Bone marrow (tissue), 2 donors: ENCODE measurements at places on chromosomes 5 and 9.

DNA sequence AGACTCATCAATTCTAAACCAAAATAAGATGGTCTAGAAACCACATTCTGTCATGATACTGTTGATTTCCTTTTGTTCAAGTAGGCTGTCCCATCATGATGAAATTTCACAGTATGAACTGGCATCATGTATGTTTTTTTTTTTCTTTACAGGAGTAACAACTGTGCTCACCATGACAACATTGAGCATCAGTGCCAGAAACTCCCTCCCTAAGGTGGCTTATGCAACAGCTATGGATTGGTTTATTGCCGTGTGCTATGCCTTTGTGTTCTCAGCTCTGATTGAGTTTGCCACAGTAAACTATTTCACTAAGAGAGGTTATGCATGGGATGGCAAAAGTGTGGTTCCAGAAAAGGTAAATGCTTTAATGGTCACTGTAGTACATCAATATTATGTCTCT lies 47.6 kb downstream of the GABRA1 start:
- DNase-seq, result no peak

GRCh38 chr5:95283761-95284571 lies 928 bp downstream of the MCTP1 start:
- peak; percentile 25 for DNase-seq

GRCh38 chr9:130438382-130438981 lies 6.3 kb upstream of the ASS1 start:
- DNase-seq, result no peak

DNA sequence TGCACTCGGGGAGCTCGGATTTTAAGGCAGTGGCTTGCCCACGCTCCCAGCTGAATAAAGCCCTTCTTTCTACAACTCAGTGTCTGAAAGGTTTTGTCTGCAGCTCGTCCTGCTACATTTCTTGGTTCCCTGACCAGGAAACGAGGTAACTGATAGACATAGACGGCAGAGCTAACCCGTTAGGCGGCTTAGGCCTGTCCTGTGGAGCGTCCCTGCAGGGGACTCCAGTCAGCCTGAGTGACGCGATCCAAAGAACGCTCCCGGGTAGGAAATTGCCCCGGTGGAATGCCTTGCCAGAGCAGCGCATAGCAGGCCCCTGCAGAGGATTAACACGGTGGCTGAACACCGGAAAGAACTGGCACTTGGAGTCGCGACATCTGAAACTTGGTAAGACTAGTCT lies 1.8 kb upstream of the SELENOP start:
- DNase-seq, result no peak

GRCh38 chr5:135999406-136000139 lies 29.2 kb upstream of the TGFBI start:
- DNase-seq, result no peak

GRCh38 chr9:106962122-106962521 lies 99.2 kb downstream of the ZNF462 start:
- no peak for DNase-seq

- DNase-seq, result no peak
These were observed 665.5 kb upstream of the ZNF608 start for GRCh38 chr5:125411744-125412560.

GRCh38 chr9:137320555-137321384 lies 18.7 kb upstream of the NRARP start:
- DNase-seq, result peak; percentile 89

- no peak for DNase-seq
These were observed 235.3 kb downstream of the CETN3 start for GRCh38 chr5:90174236-90174635.

DNA sequence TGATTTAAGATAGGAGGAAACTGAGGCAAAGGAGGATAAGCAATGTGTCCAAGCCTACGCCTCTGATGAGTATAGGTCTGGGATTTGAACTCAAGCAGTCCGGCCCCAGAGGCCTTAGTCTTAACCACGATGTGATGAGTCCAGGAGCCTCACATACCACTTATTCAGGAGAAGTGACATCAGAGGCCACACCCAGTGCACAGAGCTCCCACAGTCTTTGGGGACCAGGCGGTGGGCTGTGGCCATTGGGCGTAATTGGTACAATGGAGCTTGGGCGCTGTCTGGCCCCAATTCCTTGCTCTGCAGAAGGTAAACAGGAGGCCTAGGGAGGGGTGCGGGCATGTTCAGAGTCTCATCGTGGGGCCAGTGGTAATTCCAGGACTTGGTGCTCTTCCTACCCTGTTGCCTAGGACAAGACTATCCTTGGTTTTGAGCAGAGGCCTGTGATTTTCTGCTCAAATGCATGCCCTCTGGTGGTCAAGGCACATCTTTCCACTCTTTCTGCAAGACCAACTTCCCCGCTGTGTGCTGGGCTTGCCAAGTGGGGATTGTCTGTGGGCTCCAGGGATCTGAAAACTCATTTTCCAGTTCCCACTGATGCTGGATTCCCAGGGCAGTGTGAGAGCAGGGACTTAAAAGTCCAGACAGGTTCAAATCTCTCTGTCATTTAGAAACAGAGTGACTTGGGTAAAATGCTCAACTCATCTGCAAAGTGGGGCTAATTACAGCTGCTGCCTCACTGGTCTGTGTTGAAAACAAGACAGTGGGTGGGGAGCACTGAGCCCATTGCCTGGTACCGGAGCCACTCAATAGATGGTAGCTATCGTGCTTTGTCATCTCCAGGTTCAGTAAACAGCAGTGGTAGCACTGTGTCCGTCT lies 15.8 kb downstream of the NDST1 start:
- DNase-seq, result peak; percentile 16

DNA sequence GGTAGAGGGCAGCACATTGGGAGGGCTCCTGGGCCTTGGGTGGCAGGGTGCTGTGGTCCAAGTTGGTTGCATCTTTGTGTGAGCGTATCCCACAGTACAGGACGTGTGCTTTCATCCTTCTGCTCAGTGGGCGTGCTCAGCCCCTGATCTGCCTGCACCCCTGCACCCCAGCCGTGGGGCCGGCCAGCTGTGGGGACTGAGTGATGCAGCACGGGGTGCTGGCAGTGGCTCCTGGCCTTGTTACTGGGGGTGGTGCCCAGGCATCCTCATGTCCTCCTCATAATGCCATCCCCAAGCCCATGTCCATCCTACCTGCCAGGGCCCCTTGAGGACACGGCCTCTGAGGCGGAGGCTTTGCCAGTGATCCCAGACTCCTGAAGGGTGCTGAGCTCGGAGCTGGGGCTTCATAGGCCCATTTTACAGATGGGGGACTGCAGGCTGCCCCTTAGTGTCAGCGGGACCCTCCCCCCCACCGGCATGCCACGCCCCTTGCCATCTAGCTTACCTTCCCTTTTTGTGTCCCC lies 100.7 kb downstream of the PHF2 start:
- no peak for DNase-seq

- DNase-seq, result no peak
These were observed 731.8 kb downstream of the SEMA5A start for GRCh38 chr5:8814105-8814504.

DNA sequence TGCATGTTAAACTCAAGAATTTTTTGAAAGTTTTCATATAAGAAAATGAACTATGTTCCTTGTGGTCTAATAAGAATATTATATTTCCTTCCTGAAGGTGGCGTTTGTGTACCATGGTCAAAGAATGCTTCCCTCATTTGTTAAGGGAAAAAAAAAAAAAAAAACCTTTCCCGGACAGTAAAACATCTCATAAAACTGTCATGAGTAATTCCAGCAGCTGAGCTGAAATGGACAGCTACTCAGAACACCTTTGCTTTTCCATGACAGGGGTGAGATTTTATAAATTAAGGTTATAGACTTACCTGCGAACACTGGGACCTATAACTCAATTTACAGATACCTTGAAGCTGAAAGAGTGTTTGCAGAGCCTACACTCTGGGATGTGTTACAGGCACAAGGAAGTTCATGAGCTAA lies 113.2 kb upstream of the RANBP3L start:
- DNase-seq, result no peak

DNA sequence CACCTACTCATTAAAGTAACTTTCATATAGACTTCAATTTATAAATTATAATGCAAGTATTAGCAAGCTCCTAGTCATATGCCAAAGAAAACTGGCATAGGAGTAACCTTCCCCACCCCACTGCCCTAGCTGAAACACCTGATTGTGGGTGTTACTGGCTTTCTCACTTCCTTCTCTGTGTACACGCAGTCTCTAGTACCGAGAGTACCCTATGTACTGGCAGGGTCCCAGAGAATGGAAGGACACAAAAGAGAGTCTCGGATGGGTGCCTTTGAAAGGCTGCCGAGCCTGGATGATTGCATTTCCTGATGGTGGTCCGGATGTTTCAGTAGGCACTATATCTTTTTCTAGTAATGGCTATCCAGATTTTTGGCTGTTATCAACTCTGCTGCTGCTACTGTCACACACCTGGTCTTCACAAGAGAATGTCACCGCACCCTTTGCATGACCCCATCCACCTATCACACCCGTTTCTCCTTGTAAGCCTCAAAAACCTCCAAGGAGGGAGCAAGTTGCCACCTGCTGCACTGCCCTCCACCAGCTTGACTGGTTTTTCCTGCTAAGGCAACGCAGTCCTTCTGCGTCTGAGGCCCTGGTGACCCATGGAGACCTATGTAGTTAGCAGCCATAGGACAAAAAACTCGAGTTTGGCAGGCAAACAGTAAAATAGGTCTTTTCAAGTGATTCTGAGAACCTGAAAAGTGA lies 53.8 kb upstream of the CLINT1 start:
- DNase-seq, result no peak

- no peak for DNase-seq
These were observed 93.6 kb upstream of the TLE4 start for GRCh38 chr9:79477955-79478771.

DNA sequence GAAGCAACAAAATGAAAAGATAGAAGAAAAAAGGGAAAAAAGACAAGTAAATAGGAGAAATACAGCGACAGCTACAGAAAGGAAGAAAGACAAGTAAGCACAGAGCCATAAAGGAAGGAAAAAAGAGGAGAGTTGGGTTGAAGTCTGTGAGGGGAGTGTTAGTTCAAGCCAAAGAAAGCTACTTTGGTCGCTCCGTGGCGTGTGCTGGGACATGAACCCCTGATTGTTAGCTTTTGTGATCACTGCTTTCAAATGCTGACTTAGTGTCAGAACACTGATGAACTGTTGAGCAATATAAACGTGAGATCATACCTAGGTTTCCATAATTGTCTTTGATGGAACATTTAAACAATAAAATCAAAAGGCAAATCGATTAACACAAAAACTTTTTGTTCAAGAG lies 370.1 kb downstream of the TMEM161B start:
- no peak for DNase-seq

DNA sequence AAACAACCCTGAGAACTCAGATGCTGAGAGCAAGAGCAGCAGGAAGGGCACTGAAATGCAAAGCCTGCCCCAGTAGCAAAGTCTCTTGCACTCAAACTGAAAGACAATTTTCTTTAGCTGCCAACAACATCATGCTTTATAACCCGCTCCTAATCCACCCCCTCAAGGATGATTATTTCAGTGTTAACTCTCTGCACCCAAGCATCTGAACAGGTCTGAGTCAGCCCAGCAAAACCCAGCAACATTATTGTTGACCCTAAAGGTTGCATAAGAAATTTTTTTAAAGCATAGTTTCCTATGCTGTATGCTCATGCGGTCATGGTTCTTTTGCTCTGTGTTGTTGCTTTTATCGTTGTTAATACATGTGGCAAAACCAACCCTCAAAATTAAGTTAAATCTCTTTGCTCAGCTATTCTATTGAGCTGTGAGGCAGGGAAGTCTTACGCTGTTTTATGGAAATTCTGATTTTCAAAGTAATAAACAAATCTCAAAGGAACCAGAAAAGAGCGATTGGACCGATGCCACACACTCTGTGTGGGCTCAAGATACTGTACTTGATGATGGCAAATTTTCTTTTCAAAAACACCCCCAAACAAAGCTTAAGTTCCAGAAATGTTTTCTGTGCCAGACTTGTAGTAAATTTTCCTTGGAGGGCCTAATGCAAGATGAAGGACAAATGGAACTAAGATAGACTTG lies 440.6 kb upstream of the MPDZ start:
- no peak for DNase-seq

GRCh38 chr5:141101059-141101458 lies 786 bp downstream of the PCDHB3 start:
- no peak for DNase-seq

DNA sequence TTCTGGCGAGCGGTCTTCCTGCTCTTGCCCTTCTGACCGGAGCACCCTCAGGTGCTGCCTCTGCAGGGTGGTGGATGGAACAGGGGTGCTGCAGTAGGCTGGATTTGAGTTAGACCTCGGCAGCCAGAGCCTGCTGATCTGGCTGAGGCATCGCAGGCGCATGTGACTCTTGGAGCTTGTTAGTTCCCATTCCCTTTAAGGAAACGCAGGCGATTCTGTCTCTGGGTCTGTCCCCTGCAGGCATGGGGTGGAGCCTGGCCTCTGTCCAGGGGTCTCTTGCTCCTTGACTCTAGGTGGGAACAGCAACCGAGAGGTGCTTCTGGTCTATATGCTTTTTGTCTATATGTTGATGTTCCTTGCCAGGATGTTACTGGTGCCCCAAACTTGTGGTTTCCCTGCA lies 3.1 kb downstream of the WNK2 start:
- DNase-seq, result no peak
